Ovary (tissue), 10 donors: ENCODE measurements at places on chromosomes 6 and 20. TPM values are rescaled to one million over a fixed set of nuclear protein-coding genes. Genes with fewer than 3 reads are reported as not detected.

Gene TBX18
- polyA plus RNA-seq = 1.5 TPM

Gene DSTN
- polyA plus RNA-seq = 404 TPM

Gene AVP
- not detected for polyA plus RNA-seq

Gene TFAP2C
- polyA plus RNA-seq = 0.18 TPM

Gene OPRL1
- polyA plus RNA-seq = 0.62 TPM

Gene CALHM4
- 0.38 TPM for polyA plus RNA-seq

Gene LRRC73
- polyA plus RNA-seq = 0.30 TPM

Gene OXT
- polyA plus RNA-seq = not detected

Gene FAM83D
- polyA plus RNA-seq = 2.5 TPM
